ENCODE measurements at places on chromosomes 6 and 20.

DNA sequence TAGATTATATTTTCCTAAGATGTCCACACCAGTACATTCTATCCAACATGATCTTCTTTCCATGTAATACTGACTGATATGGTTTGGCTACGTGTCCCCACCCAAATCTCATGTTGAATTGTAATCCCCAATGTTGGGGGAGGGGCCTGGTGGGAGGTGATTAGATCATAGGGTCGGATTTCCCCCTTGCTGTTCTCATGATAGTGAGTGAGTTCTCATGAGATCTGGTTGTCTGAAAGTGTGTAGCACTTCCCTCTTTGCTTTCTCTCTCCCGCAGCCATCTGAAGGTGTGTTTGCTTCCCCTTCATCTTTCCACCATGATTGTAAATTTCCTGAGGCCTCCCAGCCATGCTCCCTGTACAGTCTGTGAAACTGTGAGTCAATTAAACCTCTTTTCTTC is 12.2 kb upstream of the HBS1L start:
- no peak for DNase-seq

GRCh38 chr6:145784683-145785082 is 29.9 kb downstream of the FBXO30 start:
- no peak for DNase-seq

DNA sequence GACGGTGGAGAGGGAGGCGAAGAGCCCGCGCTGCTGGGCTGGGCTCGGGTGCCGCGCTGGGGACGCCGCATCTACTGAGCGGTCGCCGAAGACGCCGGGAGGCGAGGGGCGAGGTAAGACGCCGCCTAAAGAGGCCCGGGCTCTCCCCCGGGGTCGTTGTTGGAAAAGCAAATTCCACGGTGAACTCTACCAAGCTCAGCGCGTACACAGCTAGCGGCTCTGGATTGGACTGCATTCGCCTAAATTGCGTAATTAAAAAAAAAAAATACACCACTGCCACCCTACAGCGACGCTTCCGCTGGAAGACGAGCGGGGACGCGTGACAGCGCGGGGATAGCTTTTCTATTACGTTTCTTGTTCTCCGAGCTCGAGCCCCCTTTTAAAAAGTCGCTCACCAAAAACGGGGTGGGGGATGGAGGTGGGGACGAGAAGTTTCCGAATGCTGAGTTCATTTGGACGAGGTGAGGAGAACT is 92.0 kb upstream of the PRDM1 start:
- DNase-seq: no peak

GRCh38 chr6:70336996-70337742 is 34.3 kb upstream of the COL9A1 start:
- DNase-seq: no peak

GRCh38 chr6:130322673-130323268 is 43.0 kb upstream of the TMEM200A start:
- no peak for DNase-seq

GRCh38 chr20:38109591-38110524 is 55.2 kb downstream of the TGM2 start:
- no peak for DNase-seq

- no peak for DNase-seq
Measured at GRCh38 chr20:19492687-19493336, 265.2 kb upstream of the RIN2 start.

DNA sequence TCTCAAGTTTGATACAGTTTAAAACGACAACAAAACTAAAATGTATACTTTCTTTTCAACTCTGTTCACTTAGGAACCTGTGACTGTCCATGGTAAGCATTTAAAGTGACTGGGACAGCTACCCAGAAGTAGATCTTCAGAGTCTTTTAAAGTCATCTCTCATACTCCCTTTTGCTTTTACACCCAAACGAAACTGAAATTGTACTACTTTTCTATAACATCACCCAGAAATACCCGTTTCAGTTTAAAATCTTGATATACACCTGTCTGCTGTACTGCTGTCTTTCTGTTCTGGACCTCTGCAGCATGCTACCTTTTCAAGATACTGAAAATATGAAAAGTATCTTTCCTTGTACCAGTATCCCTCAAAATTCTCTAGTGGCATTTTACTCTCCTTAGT is 170.4 kb upstream of the THEMIS start:
- DNase-seq: no peak

DNA sequence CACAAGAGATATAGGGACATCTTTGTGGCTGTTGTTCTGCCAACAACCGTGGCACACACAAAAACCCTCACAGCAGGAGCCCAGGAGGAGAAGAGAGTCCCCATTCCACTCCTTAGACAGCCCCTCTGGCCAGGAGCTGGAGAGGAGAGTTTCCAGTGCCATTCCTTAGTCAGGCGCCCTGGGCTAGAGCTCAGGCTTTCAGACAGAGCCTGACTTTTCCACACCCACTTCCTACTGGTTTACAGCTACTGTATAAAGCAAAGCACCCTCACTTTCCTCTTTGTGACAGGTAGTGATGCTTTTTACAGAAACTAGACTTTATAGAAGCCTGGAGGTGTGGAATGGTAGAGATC is 145.9 kb downstream of the SYCP2 start:
- DNase-seq: no peak

- no peak for DNase-seq
Measured at GRCh38 chr6:43246301-43247113, 3.2 kb downstream of the TTBK1 start.

- no peak for DNase-seq
Measured at GRCh38 chr6:88013554-88013953, 34.1 kb upstream of the SPACA1 start.

- DNase-seq: no peak
Measured at GRCh38 chr6:159984268-159984786, 15.4 kb downstream of the IGF2R start.

Data from stimulated activated CD8-positive, alpha-beta memory T cell treated with anti-CD3 and anti-CD28 coated beads, Interleukin-15, amount 100 ng/mL, for 24 hours (primary cell).